Progenitor cell of endocrine pancreas (in vitro differentiated cells): ENCODE measurements at places on chromosomes 1 and 21. TPM values are rescaled to one million over a fixed set of nuclear protein-coding genes. Genes with fewer than 3 reads are reported as not detected.

DNA sequence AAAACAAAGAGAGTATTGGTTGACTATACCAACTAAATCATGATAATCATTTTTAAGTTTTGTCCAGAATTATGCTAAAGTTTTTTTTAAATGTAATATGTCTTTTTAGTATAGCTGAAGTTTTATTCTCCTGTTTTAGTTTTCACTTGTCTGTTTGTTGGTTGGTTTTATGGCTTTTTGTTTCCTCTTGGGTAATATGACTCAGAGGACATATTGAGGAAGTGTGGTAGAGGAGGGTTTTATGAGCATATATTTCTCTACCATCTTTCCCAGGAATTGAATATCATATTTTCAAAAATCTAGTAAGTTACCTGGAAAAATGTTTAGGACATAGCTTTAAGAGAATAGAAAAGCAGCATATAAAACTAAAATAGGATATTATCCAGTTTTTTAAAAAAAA lies 68.6 kb upstream of the MCOLN3 start:
- DNase-seq, result no peak
- no peaks in the 10 kb centered on the region for H3K4me1 ChIP-seq
- H3K27ac ChIP-seq, result no peak overlapping the region
- H3K4me3 ChIP-seq, result no peak overlapping the region

GRCh38 chr21:44613386-44614155 lies 1.7 kb downstream of the KRTAP10-8 start:
- no peak for DNase-seq
- no peaks in the 10 kb centered on the region for H3K4me1 ChIP-seq
- no peak overlapping the region for H3K27ac ChIP-seq
- H3K27me3 ChIP-seq, result peaks cover 9% of the 10 kb centered on the region
- peaks cover 1% of the 10 kb centered on the region for H3K36me3 ChIP-seq

GRCh38 chr1:85019994-85020393 lies 23.1 kb upstream of the MCOLN2 start:
- H3K4me1 ChIP-seq, result no peaks in the 10 kb centered on the region
- no peak overlapping the region for H3K27ac ChIP-seq
- no peak for DNase-seq
- no peaks in the 10 kb centered on the region for H3K27me3 ChIP-seq

DNA sequence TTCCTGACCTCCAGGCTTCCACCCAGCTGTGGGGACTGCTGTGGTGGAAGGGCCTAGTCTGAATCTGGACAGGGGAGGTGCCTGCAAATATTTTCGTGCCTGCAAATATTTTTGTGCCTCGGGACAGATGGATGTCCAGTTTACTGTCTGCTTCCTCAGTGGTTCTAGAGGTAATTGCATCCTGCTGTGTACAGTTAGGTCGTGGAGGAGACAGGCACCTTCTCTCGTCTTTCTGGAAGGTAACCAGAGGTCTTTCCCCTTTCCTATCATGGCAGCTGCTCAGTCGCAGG lies 53.8 kb upstream of the TINAGL1 start:
- peaks cover 7% of the 10 kb centered on the region for H3K4me1 ChIP-seq
- no peaks in the 10 kb centered on the region for H3K27me3 ChIP-seq
- no peak for DNase-seq

GRCh38 chr1:207054491-207054890 lies 1.4 kb downstream of the PFKFB2 start:
- DNase-seq, result no peak
- peak overlapping the region; percentile 97 for H3K4me3 ChIP-seq
- H3K4me1 ChIP-seq, result peaks cover 10% of the 10 kb centered on the region
- no peaks in the 10 kb centered on the region for H3K36me3 ChIP-seq
- H3K27me3 ChIP-seq, result peaks cover 6% of the 10 kb centered on the region
- no peak overlapping the region for H3K27ac ChIP-seq

DNA sequence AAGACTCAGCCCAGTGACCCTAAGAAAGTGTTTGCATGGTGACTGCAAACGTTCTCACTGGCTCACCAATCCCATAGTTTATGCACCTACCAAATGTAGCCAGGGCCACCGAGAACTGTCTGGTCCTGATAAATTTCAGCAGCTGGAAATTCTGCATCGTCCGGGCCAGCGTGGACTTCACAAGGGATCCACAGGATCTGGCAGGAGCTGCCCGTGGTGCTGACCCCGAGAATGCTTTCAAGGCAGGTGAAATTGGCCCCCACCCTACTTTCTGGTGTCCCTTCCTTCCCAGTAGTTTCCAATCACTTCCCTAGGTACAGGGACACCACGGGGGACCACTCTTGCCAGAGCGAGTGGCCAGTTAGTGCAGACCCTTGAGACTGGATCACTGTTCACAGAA lies 26.2 kb downstream of the UBASH3A start:
- no peak overlapping the region for H3K27ac ChIP-seq
- no peak overlapping the region for H3K4me3 ChIP-seq
- H3K36me3 ChIP-seq, result no peaks in the 10 kb centered on the region

DNA sequence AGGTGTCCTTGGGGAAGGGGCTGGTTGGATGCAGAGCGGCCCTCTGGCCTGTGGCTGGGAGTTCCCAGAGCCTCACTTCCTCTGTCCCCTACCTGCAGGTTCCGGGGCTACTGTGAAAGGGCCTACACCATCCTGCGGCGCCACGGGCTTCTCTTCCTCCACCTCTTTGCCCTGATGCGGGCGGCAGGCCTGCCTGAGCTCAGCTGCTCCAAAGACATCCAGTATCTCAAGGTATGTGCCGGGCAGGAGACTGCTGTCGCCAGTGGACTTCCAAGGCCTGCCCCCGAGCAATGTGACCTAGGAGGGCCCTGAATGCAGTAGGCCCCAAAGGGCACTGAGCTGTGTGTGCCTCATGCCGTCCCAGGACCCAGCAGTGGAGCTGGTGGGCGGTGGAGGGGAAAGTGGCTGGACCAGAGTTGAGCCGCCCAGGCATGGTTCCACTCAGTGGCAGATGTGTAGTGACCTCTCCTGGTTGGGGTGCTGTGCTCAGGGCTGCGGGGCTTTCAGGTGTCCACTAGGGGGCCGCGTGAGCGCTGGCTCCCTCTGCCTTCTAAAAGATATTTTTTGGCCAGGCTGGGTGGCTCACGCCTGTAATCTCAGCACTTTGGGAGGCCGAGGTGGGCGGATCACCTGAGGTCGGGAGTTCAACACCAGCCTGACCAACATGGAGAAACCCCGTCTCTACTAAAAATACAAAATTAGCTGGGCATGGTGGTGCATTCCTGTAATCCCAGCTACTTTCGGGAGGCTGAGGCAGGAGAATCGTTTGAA lies 73.4 kb downstream of the PIK3CD start:
- H3K27me3 ChIP-seq, result no peaks in the 10 kb centered on the region
- peak; percentile 39 for DNase-seq
- no peaks in the 10 kb centered on the region for H3K4me1 ChIP-seq
- no peak overlapping the region for H3K4me3 ChIP-seq
- H3K27ac ChIP-seq, result no peak overlapping the region

Gene TDRD10
- total RNA-seq, result not detected in 2 replicates

- H3K4me3 ChIP-seq, result no peak overlapping the region
- peaks cover 9% of the 10 kb centered on the region for H3K4me1 ChIP-seq
- no peak for DNase-seq
- no peaks in the 10 kb centered on the region for H3K36me3 ChIP-seq
- no peaks in the 10 kb centered on the region for H3K27me3 ChIP-seq
Measured at GRCh38 chr1:99177465-99177864, 86.8 kb upstream of the PLPPR4 start.
